ENCODE measurements at places on chromosomes 3 and 15.

DNA sequence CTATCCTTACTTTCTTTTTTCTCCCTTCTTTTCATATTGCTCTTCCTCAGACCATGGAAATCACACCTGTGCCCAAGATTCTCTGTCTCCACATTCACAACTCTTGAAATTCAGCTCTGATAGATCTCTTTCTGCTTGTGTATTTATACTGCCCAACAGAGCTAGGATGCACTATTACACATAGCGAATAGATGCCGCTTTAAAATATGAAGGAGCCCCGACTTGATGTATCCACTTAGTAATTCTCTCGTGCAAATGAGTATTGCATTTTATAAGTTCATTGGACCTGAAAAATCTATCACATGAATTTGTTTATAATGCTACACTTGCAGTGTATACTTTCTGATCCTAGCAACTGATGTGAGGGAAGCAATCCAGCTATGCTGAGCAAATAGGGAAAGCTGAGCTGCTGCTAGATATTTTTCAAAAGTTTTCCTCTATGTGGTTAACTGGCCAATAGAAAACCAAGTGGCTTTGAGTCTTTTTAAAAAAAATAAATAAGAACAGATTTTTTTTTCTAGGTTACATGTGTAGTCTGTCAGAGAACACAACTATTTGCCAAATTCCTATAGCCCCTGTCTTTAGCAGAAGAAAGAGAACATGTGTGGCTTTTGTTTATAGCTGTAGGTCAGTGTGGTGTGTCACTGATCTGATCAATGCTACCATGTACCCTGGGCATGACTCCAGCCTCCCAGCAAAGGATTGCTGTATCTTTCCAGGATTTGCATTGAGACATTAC is 64.3 kb upstream of the LEKR1 start:
- DNase-seq: no peak

GRCh38 chr3:130669740-130670139 is 76.9 kb downstream of the PIK3R4 start:
- no peak for DNase-seq

GRCh38 chr15:91165850-91166249 is 65.8 kb downstream of the SV2B start:
- DNase-seq: no peak

DNA sequence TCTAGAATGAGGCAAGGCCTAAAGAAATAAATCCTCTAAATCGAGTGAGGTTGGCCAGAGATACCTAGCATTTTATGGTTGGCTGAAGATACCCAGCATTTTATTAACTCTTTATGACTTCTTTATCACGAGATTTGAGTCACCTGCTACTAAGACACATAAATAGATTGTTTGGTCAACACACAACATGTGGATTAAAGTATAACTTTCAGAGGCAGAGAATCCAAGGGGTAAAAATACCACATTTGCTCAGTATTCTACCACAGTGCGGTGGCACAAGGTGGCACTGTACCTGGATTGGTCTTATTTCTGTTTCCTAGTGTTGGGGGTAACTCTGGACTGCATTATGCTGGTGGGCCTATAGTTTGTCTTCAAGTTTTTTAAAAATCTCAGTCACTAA is 27.0 kb upstream of the VILL start:
- no peak for DNase-seq

DNA sequence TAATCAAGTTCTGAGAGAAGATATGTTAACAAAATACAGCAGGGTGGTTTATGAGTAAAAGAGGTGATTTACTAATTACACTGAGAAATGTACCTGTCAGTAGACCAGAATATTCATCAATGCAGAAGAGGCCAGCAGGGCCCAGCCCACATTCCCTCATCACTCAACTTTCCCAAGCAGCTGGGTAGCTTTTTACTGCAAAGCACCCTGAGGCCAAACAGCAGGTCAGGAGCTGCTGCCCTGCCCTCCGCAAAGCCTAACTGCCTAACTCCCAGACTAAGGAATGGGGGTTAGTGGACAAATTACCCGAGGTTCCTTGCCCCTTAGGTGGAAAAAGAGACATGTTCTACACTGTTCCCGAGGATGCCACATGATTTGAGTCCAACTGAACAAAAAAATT is 108.2 kb downstream of the TBL1XR1 start:
- DNase-seq: no peak

GRCh38 chr3:140166861-140167599 is 232.0 kb downstream of the CLSTN2 start:
- DNase-seq: no peak

GRCh38 chr3:46935168-46935858 is 41.2 kb downstream of the CCDC12 start:
- DNase-seq: peak; percentile 41

- DNase-seq: no peak
Observed at GRCh38 chr15:65926899-65927298, 57.6 kb downstream of the RAB11A start.

- DNase-seq: no peak
Observed at GRCh38 chr3:55147856-55148720, 220.2 kb upstream of the LRTM1 start.

DNA sequence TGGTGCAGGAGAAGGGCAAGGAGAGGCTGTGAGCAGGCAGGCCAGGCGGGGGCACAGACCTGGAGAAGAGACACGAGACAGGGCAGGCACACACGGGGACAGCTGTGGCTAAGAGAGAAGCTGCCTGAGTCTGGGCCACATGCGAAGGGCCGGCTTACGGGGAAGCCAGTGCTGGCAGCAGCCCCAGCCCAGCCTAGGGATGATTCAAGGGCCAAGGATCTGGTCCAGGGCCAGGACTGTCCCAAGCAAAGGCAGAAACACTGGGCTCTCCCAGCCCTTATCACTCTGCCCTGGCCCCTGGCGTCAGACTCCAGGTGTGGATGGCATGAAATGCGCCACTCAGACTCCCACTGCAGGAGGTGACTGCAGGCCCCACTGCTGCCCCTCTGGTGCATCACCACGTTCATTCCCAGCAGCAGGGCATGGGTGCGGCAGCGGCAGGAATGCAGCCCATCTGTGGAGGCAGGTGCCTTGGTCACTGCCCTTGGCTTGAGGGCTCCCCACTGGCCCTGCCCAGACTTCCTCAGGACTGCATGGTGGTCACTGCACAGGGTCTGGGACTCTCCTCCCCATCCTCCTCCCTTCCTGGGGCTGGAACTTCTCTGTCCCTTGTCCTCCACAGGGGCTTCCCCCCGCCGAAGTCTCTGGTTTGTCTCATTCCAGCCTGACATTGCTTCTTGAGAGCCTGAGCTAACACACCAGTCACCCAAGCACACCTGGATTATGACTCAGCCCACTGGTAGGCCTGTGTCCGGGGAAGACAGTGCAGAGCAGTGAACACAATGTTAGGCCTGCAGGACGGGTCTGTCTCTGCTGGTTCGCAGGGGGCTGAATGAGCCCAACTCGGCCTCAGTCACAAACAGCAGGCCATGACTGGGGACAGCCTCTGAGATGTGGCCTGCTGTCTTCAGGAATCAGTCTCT is 69.3 kb downstream of the TBC1D2B start:
- no peak for DNase-seq

DNA sequence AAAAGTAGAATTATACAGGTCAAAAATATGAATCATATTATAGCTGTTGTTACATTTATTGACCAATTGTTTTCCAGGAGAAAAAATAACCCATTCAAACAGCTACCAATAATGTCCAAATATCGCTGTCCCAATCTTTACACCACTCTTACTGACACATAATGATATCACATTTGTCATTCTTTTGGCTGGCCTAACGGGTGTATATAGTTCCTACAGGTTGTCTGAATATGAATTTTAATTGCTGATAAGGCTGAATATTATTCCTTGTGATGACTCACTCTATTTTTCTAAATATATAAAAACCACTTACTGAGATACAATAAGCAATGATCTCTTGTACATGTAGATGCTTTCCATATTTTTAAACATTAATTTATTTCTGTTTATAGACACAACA is 76.4 kb downstream of the FSIP1 start:
- DNase-seq: no peak

Measured in muscle of arm (tissue), 14 donors.